CD4-positive, alpha-beta T cell treated with Interleukin-2 at 100 ng/mL for 4 hours (primary cell): ENCODE measurements at places on chromosomes 3 and 15.

DNA sequence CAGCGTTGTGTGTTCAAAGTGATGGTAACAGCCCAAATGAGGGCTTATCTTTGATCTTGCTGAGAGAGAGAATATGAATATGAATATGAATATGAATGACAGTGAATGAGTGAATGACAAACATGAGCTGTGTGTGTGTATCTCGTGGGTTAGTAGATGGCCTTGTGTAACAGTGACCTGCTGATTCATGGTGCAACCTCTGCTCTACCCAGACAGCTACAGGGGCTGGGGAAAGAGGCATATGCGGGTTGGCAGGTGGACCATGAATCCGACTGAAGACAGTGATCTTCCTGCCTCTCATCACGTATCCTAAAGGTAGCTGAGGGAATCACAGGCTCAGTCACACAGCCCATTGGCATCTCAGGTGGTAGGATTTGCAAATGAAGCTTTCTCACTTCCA, 58.2 kb downstream of the CHDH start:
- DNase-seq = no peak

GRCh38 chr15:93467337-93467736, 378.3 kb upstream of the RGMA start:
- no peak for DNase-seq

DNA sequence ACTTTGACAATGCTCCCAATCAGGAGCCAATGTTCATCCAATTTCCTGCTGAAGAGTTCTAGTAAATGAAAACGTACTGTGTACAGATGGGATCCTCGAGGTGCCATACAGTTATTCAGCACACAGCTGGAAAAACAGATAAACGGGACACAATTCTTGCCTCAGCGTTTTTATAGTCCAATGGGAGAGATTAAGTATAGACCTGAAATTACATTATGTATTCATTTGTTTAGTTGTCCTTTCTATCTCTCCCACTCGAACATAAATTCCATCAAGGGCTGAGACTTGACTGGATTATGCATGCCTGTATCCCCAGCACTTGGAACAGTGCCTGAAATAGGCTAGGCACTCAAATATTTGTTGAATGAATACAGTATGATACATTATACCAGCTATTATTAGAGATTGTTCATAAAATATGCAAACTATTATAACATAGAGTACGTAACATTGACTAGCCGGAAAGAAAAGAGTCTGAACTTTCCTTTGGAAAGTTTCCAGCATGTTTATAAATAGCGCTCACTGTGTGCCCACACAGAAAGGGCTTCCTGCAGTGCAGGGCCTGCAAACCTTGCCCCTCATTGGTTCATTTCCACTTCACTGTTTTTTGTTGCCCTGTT, 27.4 kb upstream of the SNTN start:
- no peak for DNase-seq

DNA sequence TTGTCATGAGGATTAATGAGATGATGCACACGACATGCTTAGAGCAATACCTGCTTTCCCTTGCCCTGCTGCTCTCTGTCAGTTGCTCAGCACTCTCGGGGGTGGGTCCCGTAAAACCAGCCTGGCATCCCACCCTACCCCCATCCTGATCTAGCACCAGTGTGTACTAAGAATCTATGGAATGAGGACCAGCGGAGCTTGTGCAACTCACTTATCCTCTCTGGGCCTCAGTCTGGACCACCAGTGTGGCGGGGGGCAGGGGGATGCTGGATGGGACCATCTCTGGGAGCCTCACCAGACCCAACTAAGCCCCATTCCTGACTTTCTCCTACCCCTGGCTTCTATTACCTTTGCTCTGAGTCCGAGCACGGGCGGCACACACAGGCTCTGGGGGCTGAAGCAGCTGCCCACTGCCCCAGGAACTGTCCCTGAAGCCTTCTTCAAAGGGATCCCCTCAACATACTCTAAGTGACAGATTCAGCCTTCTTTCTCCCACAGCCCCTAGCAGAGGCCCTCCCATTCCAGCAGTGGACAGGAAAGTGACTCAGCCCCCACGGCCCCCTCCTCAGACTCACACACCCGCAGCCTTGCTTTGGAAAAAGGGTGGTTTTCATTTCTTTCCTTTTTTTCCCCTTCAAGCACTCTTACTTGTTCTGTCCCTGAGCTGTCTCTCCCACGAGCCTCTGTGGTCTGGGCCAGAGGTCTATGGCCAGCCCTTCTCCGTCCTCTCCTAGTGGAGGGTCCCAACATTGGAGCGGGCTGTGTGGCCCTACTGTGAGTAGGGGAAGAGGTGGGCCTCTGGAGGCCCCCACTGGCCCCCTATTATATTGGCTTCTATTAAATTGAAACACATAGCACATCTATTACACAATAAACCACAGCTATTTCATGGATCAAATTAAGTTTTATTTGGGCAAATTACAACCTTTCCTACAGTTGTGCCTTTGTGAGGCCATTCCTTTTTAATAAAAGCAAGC, 100.3 kb downstream of the SMAD6 start:
- DNase-seq = no peak

- no peak for DNase-seq
Measured at GRCh38 chr3:158977497-158977896, 175.6 kb downstream of the MFSD1 start.

DNA sequence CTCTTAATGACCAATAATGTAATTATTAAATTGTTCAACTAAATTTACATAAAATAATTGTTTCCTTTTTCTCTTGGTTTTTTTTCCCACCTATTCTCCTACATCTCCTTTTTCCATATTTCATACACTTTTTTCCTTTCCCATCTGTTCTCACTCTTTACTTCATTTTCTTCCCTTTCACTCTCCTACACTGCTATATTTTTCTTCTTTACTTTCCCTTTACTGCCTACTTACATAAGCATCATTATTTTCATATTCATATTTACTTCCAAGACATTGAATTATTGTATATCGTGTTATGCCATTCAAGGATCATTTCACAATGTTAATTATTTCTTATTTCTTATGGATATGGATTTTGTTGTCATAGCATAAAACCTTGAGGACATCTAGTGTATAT, 1275.6 kb downstream of the NSUN3 start:
- no peak for DNase-seq

- DNase-seq = no peak
Measured at GRCh38 chr3:138594935-138595610, 1.0 kb upstream of the CEP70 start.

DNA sequence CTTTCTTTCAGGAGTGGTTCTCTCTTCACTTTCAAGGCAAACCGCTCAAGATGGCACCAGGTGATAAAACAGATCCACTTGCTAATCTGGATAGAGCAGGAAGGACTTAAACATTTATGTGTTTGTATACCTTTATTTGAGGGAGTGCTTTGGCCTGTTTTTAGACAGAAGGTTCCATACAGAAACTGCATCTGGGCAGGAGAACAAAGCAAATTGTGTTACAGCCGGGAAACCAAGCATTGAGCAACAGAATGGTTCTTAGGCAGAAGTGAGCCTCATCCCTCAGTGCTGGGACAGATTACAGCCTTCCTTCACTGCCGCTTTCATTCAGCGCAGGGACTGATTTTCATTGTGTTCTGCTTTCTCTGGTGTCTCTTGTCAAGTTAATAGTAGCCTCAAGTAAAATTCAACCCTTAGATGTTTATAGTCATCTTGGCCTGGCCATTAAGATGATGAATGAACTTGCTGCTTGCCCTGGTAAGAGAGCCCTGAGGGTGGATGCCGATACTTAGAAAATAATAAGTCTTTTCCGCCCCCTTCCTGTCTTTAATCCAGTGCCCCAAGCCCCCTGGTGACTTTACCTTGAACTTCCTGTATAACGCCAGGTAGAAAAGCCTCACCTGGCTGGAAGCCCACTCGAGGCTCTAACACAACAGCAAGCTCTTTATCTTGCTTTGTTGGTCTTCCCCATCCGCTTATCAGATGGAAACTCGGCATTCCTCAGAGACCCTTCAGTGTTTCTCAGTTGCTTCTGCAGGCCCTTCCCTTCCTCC, 168.0 kb upstream of the CTDSPL start:
- no peak for DNase-seq

DNA sequence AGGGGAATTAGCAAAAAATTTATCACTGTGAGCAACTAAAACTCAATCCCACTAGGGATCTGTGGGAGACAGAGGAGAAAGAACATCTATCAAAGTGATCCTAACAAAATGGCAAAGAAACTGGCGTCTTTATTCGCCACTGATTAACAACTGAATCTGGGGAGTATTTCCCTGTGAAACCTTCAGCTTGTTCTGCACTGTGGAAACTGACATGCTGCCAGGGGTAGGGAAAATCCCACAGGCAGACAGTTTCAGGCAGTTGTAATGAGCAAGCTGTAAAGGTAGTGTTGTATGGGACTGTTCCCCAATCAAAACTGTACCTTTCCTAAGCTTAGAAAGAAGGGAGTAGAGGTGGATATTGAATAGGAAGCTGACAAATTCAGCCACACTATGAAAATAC, 611.7 kb downstream of the VGLL3 start:
- DNase-seq = no peak

DNA sequence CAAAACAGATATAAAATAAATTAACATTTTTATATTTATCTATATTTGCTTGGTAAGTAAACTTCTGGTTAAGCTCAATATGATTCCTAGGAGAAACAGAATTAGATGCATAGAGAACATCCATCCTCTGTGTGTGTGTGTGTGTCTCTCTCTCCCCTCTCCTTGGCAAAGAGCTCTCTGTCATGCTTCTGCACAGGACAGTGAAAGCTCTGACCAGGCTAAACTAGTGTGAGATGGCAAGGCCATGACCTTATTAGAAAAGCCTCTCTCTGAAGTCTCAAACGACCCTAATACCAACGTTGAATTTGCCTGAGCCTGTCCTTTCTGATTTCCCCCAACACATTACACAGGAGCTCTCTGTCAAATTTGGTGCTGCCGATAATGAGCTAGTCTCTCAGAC, 746.0 kb downstream of the VGLL3 start:
- DNase-seq = no peak

DNA sequence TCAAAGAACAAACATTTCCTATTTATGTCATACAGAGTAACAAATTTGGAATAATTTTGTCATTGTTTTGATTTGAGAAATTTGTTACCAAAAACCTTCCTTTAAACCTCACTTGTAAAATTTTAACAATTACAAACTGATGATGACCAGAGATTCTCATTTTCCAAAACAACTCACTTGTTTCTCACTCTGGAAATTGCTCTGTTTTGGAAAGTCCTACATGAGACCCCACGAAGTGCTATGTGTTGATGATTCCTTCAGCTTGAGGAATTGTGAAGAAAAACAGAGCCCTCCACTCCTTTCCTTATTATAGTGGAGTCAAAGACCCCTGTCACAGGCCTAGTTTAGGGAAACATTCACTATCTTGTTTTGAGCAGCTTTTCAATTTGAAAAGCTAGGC, 157.6 kb upstream of the RASGRP1 start:
- no peak for DNase-seq

GRCh38 chr15:80942746-80943565, 46.7 kb downstream of the MESD start:
- DNase-seq = no peak

- no peak for DNase-seq
Measured at GRCh38 chr3:81886081-81886480, 124.6 kb upstream of the GBE1 start.

- no peak for DNase-seq
Measured at GRCh38 chr3:126937973-126938372, 44.9 kb upstream of the PLXNA1 start.

DNA sequence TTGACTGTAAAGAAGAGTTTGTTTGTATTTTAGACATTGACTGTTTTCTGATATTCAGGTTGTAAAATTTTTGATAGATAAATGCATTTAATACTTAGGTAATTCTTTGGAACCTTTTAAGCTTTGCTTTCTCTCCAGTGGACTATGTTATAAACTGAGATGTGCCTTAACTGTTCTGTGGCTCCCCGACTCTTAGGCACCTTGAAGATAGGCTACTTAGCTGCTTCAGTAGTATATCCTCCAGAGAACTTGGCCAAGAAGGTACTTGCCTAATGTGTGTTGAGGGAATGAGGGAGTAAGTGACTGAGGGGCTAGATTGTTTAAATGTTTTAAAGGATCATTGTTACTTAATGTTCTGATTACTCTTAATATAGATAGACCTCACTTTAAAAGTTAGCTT, 141.3 kb upstream of the LRRFIP2 start:
- no peak for DNase-seq

DNA sequence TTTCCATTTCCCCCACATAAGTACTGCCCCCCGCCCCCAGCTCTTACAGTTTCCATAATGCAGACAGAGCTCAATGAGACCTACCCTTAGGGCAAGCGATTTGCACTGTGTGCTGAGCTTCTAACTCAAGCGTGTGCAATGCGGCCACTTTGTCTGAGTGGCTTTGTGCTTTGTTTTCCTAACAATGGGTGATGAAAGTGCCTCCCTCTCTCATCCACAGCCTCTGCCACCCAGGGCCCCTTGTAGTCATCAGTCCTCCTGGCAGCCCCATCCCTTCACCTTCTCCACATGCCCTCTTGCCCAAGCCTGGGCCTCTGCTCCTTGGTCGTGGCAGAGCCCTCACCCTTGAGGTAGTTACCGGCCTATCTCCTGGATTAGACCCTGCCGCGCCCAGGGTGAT, 17.2 kb downstream of the DAPK2 start:
- no peak for DNase-seq

DNA sequence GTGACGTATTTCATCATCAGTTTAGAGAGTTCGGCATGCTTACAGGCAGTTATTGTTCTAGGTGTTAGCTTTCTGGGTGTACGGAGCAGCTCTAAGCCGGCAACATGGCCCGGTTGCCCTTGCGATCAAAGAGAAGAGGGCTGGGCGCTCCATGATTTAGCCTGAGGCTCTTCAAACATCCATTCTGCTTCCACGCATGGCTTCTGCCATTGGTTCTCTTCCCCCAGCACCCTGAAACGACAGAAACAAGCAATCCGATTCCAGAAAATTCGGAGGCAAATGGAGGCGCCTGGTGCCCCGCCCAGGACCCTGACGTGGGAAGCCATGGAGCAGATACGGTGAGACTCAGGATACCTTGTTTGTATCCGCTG, 574 bp downstream of the NGRN start:
- peak; percentile 38 for DNase-seq

DNA sequence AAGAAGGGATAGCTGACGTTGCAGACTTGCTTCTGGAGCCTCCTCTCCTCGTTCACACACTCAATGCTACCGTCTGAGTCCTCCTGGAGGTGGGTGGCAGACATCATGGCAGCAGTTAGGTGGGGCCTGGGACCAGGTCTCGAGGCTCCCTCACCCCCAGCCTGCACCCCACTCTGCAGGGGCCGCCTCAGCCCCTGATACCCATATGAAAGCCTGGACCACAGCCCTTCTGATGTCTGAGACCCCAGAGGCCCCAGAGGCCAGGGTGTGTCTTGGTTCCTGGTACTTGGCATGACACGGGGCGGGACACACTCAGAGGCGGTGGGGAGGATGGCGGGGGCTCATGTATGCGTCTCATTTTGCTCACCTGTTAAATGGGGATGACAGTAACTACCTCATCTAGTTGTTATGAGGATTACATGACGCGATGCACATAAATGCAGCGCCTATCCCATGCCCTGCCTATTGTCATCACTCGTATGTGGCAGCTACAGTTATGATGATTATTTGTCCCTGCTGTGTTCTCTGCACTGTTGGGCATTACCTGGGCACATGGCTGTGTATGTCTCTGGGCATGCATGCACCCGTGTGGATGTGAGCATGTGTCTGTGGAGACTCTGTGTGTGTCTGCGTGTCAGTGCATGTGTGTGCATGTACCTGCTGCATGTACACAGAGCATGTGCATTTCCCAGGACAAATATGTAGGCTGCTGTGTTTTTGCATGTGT, 39.9 kb downstream of the FEM1B start:
- DNase-seq = no peak
